ENCODE measurements at places on chromosomes 2 and 18.

- no peak for DNase-seq
Observed at GRCh38 chr2:126655500-126656430, at the start of gene GYPC. Gene GYPC, plus strand, starts transcription at chr2:126656158. Its CDS starts 106 bp downstream, at chr2:126656264.

GRCh38 chr2:223488814-223489213 lies 113.3 kb downstream of the SCG2 start:
- DNase-seq: no peak

- no peak for DNase-seq
Observed at GRCh38 chr2:84965827-84966226, 5.1 kb upstream of the KCMF1 start.

DNA sequence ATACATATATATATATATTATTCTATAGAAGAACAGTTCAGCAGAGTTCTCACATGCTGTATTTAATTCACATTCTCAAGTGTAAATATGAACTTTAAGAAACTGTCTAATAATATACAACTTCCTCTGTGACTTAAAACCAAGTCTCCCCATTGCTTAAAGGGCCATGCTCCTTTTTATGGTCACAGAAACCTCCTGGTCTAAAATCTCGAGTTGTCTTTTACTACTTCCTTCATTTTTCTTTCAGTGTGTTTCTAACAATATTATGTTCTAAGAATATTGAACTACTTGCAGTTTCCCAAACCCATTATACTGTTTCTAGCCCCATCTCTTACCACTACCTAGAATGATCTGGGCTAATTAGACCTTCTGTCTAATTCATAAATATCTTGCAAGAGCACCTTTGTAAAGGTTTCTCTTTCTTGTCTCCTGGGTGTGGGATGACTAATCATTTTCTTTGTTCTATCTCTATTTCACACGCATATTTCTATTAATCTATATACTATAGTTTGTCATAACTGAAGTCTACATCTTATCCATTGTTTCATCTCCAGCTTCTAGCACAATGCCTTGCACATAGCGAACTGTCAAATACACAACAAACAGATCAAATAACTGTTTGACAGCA lies 48.8 kb downstream of the ERBB4 start:
- no peak for DNase-seq

Data from NCI-H2171 (cell line).